ENCODE measurements at places on chromosomes 5 and 9. TPM values are rescaled to one million over a fixed set of nuclear protein-coding genes. Genes with fewer than 3 reads are reported as not detected.

GRCh38 chr5:149559706-149560105, 8.5 kb upstream of the CSNK1A1 start:
- DNase-seq, result no peak

GRCh38 chr5:134638760-134639201, 6.2 kb upstream of the SAR1B start:
- no peak for DNase-seq

GRCh38 chr9:136044207-136044970, 50.7 kb downstream of the NACC2 start:
- DNase-seq, result no peak

- DNase-seq, result no peak
These were observed 66.6 kb upstream of the SPATA31D4 start for GRCh38 chr9:81861644-81862043.

The GDF9 gene
- total RNA-seq, result 0.68 TPM

The C5orf58 gene
- not detected for total RNA-seq

GRCh38 chr9:17013010-17013409, 121.8 kb upstream of the CNTLN start:
- no peak for DNase-seq

DNA sequence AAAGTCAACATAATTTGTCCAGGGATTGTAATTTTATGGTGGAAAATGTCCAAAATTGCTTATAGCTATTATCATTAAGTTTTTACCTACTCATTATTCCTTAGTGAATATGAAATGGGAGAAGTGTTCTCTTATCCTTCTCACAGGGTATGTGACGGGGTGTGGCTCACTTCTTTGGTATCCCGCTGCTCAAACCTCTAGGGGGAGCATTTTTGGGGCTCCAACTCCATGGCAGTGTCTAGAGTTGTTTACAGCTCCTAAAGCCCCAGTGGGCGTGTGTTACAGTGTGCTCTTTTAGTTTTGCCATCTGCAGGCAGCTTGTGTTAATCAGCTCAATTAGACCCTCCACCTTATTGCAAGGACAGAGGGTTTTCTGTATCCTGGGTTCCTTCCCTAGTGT, 89.4 kb downstream of the CDKN2A start:
- DNase-seq, result no peak

The SLC6A19 gene
- not detected for total RNA-seq

The TMEM174 gene
- total RNA-seq, result not detected

DNA sequence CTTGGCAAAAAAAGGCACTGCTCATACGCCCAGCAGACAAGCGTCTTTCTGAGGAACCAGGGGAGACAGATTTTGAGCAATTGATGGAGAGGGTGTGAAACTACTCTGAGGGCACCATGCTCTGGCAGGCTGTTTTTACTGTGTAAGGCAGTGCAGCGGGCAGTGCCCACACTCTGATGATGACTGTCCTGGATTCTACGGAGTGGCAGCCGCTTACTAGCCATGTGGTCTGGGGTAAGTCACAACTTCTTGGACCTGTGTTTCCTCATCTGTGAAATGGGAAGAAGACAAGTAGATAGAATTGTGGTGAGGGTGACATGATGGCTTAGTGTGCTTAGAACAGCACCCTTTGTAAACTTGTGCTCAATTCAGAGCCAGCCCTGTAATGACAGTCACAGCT, 38.8 kb downstream of the FABP6 start:
- no peak for DNase-seq

GRCh38 chr9:97403746-97404316, 8.1 kb upstream of the TDRD7 start:
- DNase-seq, result no peak

The IRX4 gene
- not detected for total RNA-seq

The SPINK1 gene
- total RNA-seq, result not detected

DNA sequence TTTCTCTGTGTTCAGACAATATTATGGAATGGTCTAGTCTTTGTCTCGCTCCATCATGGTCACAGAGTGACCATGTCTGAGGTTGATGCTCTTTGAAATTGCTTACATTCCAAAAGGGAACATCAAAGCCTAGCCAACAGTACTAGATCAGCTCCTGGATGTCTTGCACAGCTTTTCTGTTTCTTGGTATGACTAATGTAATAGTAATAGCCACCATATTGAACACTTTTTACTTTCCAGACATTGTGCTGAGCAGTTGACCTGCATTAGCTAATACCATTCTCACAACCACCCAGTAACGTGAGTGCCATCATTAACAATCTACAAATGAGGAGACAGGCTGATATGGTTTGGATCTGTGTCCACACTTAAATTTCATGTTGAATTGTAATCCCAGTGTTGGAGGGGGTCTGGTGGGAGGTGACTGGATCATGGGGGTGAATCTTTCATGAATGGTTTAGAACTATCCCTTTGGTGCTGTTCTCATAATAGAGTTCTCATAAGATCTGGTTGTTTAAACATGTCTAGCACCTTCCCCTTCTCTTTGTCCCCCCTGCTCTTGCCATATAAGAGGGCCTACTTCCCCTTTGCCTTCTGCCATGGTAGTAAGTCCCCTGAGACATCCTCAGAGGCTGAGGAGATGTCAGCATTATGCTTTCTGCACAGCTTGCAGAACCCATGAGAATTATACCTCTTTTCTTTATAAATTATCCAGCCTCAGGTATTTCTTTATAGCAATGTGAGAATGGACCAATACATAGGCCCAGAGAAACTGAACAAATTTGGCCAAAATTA, 577.5 kb upstream of the CLINT1 start:
- DNase-seq, result no peak

The SLC46A2 gene
- not detected for total RNA-seq

- no peak for DNase-seq
These were observed 39.5 kb downstream of the MFAP3 start for GRCh38 chr5:154078272-154078671.

- no peak for DNase-seq
These were observed 16.4 kb downstream of the FCN2 start for GRCh38 chr9:134896834-134897583.

DNA sequence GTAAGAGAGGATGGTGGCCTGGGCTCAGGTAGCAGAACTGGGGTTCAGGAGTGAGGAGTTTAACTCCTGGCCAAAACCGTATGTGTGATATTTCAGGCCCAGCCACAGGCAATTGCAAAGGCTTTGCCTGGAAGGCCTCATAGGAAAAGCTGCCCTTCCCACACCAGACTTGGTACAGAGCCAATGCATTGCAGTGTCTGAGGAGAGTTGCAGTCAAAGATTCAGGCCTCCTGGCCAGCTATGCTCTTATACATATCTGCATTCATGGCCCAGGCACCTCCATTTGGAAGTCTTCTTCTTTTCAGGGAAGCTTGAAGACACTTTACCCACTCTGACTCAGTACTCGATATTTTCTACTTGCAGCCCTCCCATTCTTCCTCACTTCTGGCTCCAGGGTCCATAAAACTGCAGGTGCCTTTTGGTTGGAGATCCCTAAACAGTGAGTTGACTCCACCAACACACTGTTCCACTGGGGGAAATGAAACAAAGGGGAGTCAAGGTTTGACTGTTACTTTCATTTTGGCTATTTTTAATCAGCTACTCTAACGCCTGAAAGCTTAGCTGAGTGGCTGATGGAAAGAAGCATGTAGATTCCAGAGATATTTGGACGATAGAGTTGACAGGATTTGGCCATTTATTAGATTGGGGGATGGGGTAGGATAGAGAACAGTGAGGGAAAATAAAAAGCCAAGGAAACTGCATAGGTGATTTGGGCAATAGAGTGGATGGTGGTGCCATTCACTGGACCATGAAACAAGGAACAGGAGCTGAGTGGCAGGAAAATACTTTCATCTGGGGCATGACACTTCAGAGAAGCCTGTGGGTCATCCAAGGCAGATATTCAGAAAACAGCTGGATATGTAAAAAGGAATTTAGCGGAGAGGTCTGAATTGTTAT, 30.6 kb upstream of the IL33 start:
- no peak for DNase-seq

The BTNL3 gene
- not detected for total RNA-seq

The C9orf50 gene
- total RNA-seq, result not detected

DNA sequence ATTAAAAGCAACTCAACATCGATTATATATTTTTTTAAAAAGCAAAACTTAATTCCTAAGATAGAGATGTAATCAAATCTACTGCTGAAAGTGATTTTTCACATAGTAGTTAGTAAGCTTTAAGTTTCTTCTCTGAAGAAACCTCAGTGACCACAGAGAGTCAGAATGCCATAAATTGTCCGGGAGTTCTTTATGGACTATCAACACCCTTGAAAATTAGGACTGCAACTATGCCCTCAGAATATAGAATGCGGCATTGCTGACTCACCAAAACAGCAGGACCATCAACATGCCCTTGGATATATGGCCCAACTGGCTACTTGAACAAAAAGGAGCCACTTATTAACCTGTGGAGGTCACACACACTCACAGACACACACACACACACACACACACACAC, 228.9 kb upstream of the SNX2 start:
- no peak for DNase-seq

The PAPPA gene
- total RNA-seq, result not detected

GRCh38 chr9:123929177-123929869, 603 bp downstream of the DENND1A start:
- DNase-seq, result peak; percentile 8

GRCh38 chr9:134566936-134567335, 74.7 kb upstream of the COL5A1 start:
- no peak for DNase-seq

- no peak for DNase-seq
These were observed 1298.8 kb upstream of the CDH6 start for GRCh38 chr5:29894668-29895067.

The GOLM1 gene
- 3.2 TPM for total RNA-seq

DNA sequence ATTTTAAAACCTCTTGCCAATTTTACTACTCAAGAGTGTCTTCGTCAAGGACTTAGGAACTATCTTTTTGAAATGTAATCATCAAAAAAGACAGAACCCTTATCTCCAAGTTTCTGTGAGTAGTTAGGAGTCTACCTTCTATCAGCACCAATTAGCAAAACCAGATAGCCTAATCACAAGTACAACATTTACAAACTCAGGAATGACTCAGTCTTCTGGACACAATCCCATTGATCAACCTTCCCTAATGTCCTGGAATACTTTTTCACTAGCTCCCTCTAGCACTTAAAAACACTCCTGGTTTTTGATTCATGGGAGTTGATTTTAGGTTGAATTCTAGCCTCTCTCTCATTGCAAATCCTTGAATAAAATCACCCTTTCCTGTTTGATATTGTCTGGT, 680.7 kb downstream of the PRR16 start:
- DNase-seq, result no peak

DNA sequence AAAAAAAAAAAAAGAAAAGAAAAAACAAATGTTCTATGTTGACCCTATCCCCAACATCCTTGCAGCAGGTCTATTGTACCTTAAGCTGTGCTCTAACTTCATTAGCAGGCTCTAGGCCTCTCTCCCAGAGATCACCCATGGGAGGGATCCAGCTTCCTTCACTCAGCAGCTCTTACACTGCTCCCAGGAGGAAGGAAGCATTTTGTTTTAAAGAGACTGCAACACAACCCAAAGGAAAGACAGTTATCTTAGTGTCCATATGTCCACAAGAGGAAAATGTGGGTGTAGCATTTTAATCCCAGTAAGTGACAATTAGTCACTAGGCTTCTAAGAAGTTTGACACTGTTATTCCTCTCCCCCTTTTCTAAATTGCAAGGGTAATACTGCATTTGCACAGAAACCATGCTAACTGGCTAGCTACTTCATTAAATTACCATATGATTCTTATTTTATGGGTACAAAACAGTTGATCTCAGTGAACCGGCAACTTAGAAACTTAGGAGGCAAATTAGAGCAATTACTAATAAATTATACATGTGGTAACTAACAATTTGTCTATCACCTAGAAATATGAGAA, 58.8 kb downstream of the MARCHF3 start:
- DNase-seq, result no peak

The SLCO6A1 gene
- not detected for total RNA-seq

DNA sequence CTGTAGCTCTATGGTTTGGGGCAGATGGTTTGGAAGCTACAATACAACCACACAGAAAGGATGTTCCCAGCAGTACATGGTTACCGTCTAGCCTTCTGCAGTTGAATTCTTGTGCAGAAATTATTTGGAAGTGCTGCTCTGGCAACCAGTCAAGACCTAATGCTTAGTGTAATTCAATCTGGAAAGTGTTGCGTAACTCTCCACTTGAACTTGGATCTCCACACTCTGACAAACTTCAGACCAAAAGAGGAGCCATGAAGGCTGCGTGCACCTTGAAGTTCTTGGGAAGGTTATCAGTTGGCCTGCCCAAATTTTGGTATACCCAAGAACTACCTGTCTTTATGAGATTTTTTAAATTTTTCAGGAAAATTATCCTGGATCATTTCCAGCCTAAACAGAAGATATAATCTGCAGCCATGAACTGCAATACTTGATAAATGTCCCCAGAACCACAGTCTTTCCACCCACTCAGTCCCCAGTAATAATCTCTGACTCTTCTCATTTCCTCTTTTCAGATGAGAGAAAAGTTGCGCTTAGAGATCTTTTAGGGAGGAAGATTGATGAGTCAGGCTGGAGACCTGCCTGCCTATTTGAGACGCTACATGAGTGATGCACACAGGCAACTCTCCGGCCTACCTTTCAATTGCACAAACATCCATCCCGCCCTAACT, 159.9 kb downstream of the FANCC start:
- no peak for DNase-seq

The TAF9 gene
- total RNA-seq, result 70.5 TPM

GRCh38 chr5:142545650-142546322, 140.1 kb downstream of the FGF1 start:
- DNase-seq, result no peak

- no peak for DNase-seq
These were observed 21.2 kb upstream of the UNC5A start for GRCh38 chr5:176788941-176789872.

The ACTBL2 gene
- total RNA-seq, result not detected

The CTNNAL1 gene
- 19.1 TPM for total RNA-seq

The IFNA14 gene
- not detected for total RNA-seq

DNA sequence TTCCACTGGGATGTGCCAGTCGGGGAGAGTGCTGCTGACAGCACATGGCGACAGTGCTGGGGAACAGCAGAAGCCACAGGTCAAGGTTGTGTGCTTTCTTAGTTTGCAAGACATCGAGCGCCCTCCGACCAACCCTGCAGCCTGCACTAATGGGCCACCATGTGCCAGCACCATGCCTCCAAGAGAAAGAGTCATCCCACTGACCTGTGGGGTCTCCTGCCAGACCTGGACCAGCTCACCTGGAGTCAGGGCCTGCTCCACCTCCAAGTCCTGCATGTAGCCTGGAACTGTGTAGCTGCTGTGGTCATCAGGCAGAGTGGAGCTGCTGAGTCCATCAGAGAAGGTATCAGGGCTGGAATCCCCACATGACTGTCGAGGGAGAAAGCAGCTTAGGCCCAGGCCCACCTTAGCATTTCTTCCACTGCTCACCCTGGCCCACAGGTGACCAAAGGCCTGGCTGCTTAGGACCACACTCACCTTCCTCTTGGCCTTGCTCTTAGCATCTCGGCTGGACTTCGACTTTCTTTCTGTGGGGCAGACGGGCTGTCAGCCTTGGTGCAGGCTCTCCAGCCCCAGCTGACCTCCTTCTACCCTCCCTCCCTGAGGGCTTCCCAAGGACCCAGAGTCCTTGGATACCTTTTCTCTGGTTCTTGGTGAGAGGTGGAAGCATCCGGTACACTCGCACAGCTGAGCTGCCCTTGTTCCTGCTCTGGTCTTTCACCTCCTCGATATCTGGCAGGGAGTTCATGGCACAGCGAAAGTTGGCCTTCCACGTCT, 4.1 kb downstream of the IRF1 start:
- peak; percentile 43 for DNase-seq

Data from CD8-positive, alpha-beta memory T cell (primary cell).